Right ventricle myocardium inferior (tissue), 1 donor: ENCODE measurements at places on chromosomes 12 and 14. TPM values are rescaled to one million over a fixed set of nuclear protein-coding genes. Genes with fewer than 3 reads are reported as not detected.
A peak's percentile ranks its signal among the peaks of the same experiment; 100 is the strongest.

DNA sequence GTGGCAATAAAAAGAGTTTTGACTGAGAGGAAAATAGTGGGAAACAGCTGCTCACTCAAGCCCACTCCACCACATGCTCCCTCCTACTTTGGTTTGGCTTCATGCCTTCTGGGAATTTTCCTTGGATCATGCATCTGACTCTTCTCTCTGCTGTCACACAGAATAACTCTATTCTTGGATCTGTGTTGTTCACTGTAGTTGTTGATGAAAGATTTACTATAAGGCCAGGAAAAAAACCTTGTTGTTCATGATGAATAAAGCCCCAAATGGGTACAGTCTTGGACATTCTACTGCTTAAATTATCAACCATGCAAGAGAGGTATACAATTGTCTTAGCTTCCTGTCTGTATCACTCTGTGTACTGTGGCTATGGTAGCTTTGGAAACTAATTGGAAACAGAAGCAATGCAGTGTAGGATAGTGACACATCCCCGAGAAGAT is 70.5 kb downstream of the TMX1 start:
- no peak for DNase-seq

GRCh38 chr12:85017618-85018017 is 18.5 kb downstream of the TSPAN19 start:
- DNase-seq: no peak

GRCh38 chr12:68106160-68106559 is 53.4 kb downstream of the IFNG start:
- no peak for DNase-seq

GRCh38 chr12:67826946-67827720 is 162.1 kb upstream of the IFNG-AS1 start:
- DNase-seq: no peak

- no peak for DNase-seq
Observed at GRCh38 chr14:54502602-54503001, 7.1 kb upstream of the CGRRF1 start.

- no peak for DNase-seq
Observed at GRCh38 chr14:43651185-43651787, 855.8 kb downstream of the FSCB start.

DNA sequence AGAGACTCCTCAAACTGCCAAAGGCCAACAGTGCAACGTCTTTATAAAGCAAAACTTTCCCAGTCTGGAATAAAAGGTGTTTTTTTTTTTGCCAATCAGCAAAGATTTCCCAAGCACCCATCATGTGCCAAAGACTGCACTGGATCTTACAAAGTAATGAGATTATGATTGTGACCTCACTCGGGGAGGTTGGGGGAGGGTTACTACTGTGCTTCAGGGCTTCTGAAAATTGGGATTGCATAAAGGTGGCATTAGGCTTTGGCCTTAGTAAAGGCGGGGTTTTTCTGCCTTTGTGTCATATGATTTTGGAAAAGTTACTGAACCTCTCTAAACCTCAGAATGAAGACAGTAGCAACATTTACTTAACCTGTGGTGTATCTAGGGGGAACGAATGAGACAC is 233.8 kb downstream of the DACT1 start:
- DNase-seq: no peak

- DNase-seq: no peak
Observed at GRCh38 chr12:128228581-128228980, 38.4 kb upstream of the TMEM132C start.

The CDCA3 gene
- total RNA-seq: 1.2 TPM

DNA sequence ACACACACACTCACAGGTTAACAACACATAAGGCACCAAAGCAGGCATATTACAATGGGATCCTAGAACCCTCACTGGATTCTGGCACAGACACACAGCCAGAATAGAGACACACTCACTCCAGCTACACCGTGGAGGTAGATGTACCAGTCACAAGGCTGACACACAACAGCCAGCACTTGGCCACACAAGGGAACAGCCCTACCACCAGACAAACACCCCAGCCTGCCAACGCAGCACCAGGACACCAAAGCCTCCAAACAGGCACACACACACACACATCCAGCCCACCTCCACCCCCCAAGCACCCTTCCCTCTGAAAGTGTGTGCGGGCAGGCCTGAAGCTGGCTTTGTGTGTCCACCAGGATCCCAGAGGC is 10.9 kb upstream of the ITGB7 start:
- DNase-seq: no peak

The CYP46A1 gene
- total RNA-seq: 2.2 TPM

DNA sequence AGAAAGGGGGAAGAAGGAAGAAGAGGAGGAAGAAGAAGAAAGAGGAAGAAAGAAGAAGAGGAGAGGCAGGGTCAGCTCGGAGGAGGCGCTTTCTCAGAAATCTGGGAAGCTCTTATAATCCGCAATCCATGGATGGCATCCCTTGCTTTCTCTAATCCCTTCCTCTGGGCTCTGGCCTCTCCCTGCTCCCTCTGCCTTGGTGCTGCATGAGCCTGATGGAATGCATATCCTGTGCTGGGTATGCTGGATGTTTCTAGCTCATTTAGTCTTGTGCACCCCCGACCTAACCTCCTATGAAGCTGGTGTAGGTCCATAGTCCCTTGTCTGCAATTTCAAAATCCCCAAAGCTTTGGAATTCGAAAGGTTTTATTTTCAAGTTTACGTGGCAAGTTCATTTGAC is 94.2 kb upstream of the MYL2 start:
- no peak for DNase-seq

The RPGRIP1 gene
- 0.60 TPM for total RNA-seq

The HPD gene
- 2.3 TPM for total RNA-seq

GRCh38 chr12:120666571-120667390 is 20.2 kb upstream of the MLEC start:
- DNase-seq: no peak

The PRB2 gene
- total RNA-seq: not detected

GRCh38 chr12:99809909-99810308 is 162.4 kb downstream of the GARIN6 start:
- no peak for DNase-seq

DNA sequence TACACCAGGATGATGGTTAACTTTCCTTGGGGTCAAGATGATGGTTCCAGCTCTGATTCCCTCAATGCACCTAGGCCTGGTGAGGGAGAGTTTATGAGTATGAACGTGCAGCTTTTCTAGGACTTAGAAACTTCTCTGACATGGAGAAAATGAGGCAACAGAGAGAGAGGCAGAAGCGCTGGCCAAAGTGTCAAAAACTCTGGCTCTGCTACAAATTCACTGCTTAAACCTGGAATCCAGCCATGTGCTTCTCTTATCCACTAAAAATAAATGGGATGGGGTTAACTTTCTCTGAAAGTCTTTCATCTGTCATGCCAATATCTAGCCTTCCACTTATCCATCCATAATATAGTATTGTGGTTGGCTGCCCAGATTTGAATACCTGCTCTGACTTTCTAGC is 568.7 kb downstream of the MED13L start:
- no peak for DNase-seq

The HOXC11 gene
- total RNA-seq: not detected

DNA sequence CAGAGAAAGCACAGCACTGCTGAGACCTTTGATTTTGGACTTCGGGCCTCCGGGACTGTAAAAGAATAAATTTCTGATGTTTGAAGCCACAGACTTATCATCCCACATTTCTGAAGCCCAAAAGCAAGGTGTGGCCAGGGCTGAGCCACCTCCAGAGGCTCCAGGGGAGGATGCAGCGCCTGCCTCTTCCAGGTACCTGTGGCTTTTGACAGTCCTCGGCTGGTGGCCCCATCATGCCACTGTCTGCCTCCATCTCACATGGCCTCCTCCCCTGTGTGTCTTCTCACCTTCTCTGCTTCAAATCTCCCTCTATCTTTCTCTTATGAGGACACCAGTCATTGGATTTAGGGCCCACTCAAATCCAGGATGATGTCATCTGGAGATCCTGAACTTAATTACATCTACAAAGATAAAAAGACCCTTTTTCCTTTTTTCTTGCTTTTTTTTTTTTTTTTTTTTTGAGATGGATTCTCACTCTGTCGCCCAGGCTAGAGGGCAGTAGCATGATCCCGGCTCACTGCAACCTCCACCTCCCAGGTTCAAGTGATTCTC is 15.4 kb downstream of the GSC start:
- no peak for DNase-seq

DNA sequence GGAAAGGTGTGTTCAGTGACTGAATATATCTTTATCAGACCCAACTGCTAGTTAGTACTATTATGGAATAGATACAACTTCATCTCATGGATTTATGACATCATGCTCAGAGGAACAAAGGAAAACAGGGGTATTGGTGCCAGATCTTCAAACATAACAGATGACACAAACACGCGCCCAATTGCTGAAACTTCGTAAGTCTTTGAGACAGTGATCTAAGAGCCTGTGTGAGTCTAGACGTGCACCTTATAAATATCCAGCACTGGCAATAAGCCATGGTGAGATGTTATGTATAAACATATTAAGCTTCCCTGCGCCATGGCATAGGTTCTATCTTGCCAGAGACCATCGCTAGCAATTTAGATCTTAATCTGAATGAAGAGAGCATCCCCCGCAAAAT is 42.2 kb upstream of the NR2C1 start:
- DNase-seq: no peak

DNA sequence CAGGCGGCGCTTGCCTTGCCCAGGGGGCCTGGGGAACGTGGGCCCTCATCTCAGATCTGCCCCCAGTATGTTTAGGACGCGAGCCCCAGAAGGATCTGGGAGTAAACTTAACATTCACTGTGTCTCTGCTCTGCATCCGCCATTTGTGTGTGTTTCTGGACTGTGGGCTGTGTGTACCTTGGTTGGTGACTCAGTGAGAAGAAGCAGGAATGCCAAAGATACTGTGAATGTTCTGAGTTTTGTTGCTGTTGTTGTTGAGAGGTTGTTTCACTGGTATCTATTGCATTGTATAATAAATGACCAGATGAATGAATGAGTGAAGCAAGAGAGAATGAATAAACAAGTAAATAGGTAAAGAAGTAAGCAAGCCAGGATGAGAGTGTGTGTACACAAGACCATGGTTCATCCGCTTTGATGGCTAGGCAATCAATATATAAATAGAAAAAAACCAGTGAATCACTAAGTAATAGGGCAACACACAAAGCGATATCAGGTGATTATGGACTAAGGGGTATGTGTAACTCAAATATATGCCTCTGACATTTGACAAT is 20.5 kb downstream of the MEG3 start:
- no peak for DNase-seq

GRCh38 chr12:124694846-124695497 is 127.6 kb upstream of the NCOR2 start:
- peak; percentile 86 for DNase-seq

DNA sequence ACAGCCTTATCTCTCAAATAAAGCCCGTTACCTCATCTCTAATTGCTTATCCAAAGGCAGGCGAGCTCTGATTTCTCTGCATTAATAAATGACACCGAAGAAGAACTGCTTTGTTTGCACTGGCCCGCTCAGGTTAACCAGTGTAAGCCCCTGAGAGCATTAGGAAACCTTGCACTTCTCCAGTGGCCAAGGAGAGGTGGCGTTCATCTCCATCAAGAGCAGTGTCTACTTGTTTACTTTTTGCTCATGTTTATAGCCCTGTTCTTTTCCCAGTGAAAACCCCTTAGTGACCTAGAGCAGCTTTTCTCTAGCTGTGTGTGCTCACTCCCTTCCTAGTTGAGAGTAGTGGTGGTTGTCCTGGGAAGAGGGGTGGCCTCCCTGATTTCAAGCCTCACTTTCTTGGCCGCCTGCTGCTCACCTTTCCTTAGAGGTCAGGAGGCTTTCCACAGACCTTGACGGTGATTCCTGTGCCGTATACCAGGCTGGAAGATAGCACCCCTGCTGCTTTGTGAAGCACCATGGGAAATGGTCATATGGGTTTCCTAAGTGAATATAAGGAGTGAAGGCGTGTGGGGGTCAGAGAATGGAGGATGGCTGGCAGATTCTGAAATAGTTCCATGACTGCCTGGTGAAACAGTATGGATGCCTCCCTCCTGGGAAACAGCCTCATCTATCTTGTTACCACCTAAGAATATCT is 16.6 kb downstream of the FBXW8 start:
- DNase-seq: no peak

The RHNO1 gene
- 4.3 TPM for total RNA-seq

DNA sequence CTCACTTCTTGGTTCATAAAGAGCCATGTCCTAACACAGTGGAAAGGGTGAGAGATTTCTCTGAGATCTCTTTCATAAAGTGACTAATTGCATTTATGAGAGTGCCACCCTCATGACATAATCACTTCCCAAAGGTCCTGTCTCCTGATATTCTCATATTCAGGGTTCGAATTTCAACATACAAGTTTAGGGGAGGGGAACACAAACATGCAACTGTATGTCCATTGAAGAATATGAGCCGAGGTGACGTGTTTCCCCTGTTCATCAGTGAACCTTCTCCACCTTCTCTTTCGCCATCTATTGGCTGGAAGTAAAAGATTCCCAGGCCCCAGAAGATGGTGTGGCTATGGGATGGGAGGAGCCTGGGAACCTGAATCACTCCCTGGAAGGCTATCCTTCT is 354.2 kb upstream of the ATP2B1 start:
- DNase-seq: no peak

- no peak for DNase-seq
Observed at GRCh38 chr12:11804130-11804529, 154.7 kb downstream of the ETV6 start.

DNA sequence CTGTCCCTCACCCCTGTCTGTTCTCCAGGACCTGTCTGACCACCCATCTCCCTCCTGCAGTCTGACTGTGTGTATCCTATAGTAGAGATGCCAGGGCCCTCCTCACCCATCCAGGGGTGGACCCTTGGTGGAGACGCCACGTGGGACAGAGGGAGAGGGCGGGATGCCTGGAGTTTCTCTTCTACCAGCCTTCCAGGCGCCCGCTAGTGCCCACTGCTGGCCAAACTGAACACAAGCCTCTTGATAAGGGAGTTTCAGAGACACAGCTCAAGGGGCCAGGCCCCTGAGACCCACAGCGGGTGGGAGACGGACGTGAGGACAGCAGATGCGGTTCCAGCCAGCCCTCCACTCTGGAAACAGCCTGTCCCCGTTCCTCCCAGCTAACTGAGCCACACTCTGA is 147.3 kb downstream of the RBM19 start:
- no peak for DNase-seq

The TEX22 gene
- 2.4 TPM for total RNA-seq

- DNase-seq: no peak
Observed at GRCh38 chr14:20468764-20469241, 403 bp upstream of the PNP start.

The RNASE9 gene
- total RNA-seq: not detected

DNA sequence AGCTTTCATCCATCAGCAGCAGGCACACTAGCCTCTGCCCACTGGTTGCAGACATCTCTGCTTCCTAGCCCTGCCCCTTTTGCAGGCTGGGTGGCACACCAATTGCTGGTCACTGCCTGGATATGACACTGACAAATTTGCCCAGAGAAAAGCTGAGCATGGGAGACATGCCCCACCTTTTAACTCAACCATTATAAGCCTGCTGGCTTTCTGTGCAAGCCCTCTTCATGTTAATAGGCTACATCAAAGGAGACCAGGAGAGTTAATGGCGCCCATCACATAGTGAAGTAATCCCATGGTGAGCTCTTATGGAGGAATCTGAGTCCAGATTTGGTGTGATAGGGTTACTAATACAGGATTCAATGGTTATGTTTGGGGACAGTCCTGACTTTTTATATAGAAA is 139.2 kb downstream of the KICS2 start:
- DNase-seq: no peak
